ENCODE measurements at places on chromosomes 4 and X.

- DNase-seq = no peak
Measured at GRCh38 chr4:184400891-184401290, 73.5 kb downstream of the IRF2 start.

DNA sequence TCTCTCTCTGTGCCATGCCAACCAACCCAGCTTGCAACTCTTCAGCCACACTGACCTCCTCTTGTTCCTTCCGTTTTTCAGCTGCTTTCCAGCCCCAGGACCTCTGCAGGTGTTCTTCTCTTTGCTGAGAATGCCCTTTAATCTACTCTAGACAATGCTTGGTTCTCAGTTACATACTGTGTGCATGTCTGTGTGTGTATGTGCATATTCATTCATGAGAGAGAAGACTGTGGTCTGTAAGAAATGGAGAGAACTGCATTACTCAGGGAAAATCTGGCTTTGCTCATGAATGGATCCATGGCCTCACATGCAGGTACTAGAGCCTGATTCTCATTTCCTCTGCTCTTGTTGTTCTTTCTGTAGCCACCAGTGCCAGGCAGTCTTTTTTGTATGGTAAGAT lies 636.9 kb upstream of the TENM3 start:
- no peak for DNase-seq

DNA sequence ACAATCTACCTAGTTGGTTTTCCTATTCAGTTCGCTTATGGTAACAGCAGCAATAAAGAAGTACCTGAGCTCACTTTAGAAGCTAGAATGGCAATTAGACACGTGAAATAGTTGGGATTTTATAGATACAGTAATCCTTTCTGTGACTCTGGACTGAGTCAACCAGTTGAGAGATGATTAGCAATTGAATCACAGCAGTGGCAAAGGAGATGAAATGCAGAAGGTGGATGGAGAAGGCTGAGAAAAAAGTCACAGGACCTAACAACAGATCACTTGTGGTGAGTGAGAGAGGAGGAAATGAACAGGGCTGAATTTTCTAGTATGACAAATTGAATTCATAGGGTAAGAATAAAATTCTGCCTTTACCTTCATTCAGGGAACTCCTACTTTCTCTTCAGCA lies 197.1 kb upstream of the MAGEB18 start:
- DNase-seq = no peak

GRCh38 chr4:46270986-46271596 lies 118.8 kb downstream of the GABRA2 start:
- DNase-seq = no peak

DNA sequence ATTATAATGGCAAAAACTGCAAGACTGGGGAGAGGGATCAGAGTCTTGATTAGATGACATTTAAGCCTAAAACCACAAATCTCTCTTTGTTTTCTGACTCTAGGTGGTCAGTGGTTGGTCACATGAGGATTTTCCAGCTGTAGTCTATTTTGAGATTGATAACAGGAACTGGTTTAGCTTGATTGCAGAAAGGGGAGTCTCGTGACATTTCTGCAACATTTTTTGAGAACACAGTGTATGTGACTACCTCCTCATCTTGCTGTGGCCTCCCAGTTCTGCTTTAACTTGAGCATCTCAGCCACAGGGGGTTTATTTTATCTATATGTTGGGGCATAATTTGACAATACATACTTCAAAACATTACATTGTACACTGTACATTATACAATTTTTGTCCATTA lies 726.4 kb upstream of the MAGEB2 start:
- no peak for DNase-seq

GRCh38 chrX:109635146-109635545 lies 10.2 kb upstream of the KCNE5 start:
- no peak for DNase-seq

DNA sequence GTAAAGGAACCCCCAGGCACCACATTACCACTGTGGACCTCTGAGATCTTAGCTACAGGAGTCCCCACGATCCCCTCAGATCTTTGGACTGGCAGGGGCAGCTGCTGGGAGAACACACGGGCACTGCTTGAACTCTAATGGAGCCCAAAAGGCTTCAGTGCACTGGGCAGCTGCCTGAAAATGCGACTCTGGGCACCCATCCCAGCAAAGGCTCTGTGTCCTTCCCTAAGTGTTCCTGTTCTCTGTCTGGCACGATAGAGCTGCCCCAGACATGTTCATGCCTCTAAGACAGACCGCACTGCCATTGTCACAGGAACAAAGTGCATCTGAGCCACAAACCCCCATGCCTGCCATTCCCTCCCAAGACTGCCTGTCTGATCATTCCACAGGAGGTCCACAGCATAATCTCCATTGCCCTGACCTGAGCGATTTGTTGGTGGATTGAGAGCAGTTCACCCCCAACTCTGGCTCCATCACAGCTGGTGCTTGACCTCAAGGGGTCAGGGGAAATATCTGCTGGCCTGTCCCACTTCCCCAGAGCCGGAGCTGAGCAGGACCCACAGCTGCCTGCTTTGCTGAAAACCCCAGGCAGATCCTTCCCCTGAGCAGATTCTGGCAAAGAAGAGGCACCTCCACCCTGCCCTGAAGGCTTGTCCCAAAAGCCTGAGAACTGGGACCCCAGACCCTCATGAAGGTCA lies 436.0 kb upstream of the INTU start:
- no peak for DNase-seq

DNA sequence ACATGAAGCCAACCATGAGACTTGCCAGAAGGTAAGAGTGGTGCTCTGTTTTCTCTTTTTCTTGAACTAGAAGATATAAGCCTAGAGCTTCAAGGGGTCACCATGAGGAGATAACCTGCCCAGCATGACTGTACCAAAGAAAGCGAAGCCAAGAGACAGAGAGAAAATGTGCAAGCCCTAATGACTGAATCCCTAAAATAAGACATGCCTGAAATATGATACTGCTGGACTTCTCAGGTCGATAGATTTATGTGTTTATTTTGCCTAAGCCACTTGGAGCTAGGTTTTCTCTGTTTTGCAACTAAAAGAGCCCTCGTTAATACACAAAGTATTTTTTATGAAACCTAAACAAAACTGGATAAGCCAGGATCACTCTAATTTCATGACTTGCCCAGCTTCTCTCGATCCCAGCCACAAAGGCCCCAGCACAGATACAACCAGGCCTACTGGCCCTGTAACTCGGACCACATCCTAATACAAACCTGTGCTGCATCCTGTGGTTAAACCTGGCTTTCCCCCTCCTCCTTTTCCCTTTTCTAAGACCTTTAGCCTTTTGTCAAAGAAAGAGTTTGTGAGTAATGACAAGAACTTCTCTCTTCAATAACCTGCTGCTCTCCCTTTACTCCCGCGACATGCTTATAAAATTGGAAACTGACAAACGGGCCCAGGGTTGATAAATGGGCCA lies 185.8 kb downstream of the APBB2 start:
- no peak for DNase-seq

GRCh38 chr4:99664716-99665115 lies 7.1 kb upstream of the C4orf54 start:
- no peak for DNase-seq

DNA sequence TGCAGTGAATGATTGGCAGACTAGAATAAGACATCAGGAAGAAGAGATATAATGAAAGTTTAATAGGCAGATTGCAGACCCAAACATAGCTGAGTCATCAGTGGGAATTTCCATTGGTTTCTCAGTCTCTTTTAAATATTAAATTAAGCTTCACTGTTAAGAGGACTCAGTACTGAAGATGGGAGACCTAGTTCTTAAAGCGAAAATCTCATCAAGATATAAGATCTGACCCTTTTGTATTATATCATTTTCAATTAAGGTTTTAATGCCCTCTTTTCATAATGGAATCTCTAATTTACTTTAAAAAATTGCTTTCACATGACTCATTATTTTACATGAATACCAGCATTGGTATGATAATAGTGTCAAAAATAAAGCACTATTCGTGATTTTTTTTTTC lies 168.9 kb upstream of the ATOH1 start:
- DNase-seq = no peak

- no peak for DNase-seq
Measured at GRCh38 chr4:98237204-98237603, 24.0 kb upstream of the RAP1GDS1 start.

DNA sequence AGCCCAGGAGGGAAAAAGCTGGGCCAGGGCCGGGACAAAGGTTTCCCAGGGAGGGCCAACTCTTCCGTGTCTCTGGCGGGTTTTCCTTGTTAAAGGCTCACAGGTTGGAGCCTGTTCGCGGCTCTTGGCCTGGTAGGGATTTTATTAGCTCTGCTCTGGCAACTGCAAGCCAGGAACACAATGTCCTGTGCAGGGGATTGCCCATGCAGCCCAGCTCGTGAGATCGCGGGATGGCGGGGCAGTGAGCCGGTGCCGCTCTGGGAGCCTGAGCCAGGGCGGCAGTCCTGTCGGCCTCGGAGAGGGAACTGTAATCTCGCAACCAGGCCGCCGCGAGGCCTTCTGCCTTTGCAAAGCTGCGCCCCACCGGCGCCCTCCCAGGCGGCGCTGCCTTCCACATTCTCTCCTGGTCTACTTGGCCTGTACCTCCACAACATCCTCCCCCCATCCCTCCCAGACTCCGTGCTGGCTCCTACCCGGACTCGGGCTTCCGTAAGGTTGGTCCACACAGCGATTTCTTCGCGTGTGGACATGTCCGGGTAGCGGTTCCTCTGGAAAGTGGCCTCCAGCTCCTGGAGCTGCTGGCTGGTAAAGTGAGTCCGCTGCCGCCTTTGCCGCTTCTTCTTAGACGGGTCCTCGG lies 2.1 kb downstream of the PITX2 start:
- DNase-seq = no peak

DNA sequence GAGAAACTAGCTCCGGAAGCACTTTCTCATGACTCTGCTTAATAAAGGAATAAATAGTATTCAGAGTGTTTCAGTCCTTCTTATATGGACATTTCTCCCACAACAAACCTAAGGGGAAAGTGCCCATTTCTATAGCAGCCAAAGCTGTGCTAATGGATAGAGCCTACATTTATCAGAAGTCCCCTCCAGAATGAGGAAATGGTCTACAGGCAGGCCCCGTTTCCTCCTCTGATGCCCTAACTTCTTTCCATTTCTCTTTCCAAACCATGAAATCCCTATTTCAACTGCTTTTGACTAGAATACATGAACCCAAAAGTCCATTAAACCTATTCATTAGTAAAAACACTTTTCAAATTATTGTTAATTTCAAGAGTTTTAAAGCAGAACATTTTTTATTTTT lies 4.5 kb downstream of the ACSL1 start:
- DNase-seq = no peak

DNA sequence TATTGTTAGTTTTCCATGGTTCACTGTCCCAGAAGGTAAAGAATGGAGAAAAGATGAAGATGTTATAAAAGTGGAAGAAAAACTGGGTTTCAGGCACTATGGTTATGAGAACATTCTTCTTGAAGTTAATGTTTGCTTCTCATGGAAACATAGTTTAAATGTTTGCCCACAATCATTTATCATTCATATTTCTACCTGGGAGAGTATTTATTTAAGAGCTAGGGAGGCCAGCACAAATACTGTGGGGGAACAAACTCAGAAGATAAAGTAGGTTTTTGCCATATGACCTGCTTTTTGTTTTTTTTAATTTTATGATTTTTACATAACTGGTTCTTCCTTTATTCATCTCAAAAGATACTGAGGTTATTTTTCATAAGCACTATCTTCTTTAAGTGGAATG lies 96.8 kb downstream of the GC start:
- DNase-seq = no peak

- DNase-seq = no peak
Measured at GRCh38 chrX:101407167-101407747, 468 bp downstream of the GLA start.

GRCh38 chrX:71181558-71181909 lies 36.9 kb downstream of the NLGN3 start:
- peak; percentile 44 for DNase-seq

GRCh38 chr4:181219783-181220416 lies 1023.3 kb upstream of the TENM3 start:
- no peak for DNase-seq

- DNase-seq = no peak
Measured at GRCh38 chr4:123598331-123598730, 201.7 kb downstream of the SPRY1 start.

DNA sequence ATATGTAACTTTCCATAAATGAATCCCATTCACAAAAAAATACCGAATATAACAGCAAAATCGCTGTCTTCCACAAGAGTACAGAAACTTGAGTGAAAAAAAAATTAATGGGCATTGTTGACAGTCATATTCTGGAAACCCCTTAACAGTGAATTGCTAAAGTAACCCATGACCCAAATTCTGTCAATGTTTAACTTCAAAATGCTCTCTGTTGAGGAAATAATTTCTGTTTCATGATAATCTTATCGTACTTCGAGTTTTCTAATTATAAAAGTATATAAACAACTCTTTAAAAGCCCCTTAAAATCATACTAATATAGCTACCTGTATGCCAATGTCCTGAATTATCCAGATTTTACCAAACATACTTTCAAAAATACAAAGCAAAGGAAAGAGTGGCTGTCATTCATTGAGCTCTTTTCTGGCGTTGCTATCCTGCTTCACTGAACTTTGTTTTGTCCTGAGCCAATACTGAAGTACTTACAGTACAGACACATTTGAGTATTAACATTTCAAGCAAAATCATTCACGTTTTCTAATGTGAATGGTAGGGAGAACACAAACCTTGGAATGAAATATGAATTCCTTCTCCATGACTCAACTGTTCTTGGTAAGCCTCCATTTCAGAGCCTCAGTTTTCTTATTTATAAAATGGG lies 2.4 kb downstream of the XAGE3 start:
- DNase-seq = no peak

GRCh38 chr4:5656415-5656814 lies 51.9 kb downstream of the EVC2 start:
- no peak for DNase-seq

DNA sequence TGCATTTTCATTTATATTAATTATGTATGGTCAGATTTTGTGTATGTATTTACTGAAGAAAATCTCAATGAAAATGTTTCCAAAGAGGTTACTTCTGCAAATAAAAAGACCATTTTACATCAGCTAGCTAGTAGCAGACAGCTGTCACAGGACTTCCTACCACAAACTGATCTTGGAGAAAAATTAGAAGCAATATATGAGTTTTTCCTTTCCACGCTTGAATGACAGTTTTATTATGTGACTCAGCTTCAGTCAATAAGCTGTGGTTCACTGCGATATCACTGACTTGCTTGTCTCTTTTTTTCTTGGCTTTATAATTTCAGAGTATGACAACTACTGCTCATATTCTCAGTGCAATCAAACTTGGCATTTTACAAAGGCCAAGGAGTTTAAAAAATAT lies 787.4 kb upstream of the GALNTL6 start:
- no peak for DNase-seq
